ENCODE measurements at places on chromosomes 6 and 20.
A peak's percentile ranks its signal among the peaks of the same experiment; 100 is the strongest.

DNA sequence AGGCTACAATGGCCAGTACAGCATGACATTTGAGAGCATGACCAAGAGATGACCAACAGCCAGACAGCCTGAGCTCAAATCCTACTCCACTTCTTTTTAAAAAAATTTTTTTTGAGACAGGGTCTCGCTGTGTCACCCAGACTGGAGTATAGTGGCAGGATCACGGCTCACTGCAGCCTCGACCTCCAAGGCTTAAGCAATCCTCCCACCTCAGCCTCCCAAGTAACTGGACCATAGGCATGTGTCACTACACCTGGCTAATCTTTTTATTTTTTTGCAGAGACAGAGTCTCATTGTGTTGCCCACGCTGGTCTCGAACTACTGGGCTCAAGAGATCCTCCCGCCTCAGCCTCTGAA lies 42.9 kb downstream of the NOL4L start:
- DNase-seq: no peak

- no peak for DNase-seq
Measured at GRCh38 chr6:40713002-40713719, 126.0 kb upstream of the LRFN2 start.

DNA sequence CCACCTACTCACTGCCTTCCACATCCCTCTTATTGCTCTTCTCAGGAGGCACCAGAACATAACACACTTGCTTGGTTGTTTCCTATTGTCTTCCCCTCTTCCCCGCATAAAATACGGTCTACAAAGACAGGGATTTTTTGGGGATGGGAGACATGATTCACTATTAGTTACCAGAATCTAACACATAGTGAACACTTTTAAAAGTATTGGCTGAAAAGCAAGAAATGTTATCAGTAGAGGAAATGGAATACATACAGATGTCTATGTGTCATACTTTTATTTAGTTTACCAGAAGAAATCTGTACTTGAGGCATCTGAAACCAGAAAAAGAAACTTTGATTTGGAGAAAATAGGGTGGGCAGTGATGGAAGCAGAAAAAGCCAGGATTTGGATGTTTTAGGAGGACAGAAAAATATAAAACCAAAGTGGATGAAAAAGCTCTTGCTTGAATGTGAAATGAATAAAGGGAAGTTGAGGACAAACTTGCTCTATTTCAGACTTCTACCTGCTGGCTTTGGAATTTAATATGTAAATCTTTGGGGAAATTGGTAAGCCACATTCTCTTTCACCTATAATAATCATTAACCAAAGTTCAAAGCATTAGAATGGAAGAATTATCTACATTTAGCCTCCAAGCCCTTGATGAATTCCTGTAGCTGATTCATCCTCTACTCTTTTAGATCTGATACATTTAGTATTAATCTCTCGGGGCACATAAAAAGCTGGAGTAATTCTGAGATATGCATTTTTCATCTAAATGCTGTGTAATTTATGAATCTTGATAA lies 82.6 kb downstream of the DOK5 start:
- DNase-seq: no peak

GRCh38 chr6:167275001-167275400 lies 16.1 kb upstream of the UNC93A start:
- DNase-seq: no peak

- DNase-seq: no peak
Measured at GRCh38 chr20:58590679-58591473, 60.2 kb upstream of the STX16 start.

- no peak for DNase-seq
Measured at GRCh38 chr6:113857556-113858479, 673 bp downstream of the MARCKS start.

DNA sequence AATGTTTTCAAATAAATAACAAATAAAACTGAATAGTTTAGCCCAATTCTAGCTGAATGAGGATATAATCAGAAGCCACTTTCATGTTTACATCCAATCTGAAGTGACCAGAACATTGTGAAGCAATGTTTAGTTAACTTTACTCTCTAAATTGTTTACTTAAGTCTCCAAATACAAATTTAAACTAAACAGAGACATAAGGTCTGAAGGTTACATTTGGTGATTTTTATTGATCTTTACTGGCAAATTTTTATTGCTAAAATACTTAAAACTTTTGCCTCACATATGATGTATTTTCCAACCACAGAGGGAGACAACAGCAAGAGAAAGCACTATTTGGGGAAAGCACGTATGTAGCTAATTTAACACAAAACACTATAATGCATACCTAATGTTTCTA lies 106.8 kb upstream of the THEMIS start:
- DNase-seq: no peak

- no peak for DNase-seq
Measured at GRCh38 chr6:11341867-11342266, 109.4 kb upstream of the NEDD9 start.

GRCh38 chr6:107556082-107556481 lies 66.2 kb downstream of the SOBP start:
- no peak for DNase-seq

DNA sequence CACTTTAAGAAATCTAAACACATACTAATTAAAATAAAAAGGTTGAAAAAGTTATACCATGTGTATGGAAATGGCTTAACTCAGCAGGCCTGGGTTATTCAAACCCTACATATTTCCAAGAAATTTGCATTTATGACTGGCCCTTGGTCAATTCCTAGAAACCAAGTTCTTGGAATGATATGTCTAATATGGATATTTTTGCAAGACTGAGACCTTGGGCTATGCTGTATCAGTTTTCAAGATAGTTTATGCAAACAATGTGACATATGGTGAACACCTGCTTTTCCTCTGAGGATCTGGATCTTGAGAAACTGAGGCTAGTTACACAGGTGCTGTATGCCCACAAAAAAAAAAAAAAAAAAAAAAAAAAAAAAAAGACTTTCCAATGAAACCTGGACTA lies 536.9 kb upstream of the HS3ST5 start:
- no peak for DNase-seq

DNA sequence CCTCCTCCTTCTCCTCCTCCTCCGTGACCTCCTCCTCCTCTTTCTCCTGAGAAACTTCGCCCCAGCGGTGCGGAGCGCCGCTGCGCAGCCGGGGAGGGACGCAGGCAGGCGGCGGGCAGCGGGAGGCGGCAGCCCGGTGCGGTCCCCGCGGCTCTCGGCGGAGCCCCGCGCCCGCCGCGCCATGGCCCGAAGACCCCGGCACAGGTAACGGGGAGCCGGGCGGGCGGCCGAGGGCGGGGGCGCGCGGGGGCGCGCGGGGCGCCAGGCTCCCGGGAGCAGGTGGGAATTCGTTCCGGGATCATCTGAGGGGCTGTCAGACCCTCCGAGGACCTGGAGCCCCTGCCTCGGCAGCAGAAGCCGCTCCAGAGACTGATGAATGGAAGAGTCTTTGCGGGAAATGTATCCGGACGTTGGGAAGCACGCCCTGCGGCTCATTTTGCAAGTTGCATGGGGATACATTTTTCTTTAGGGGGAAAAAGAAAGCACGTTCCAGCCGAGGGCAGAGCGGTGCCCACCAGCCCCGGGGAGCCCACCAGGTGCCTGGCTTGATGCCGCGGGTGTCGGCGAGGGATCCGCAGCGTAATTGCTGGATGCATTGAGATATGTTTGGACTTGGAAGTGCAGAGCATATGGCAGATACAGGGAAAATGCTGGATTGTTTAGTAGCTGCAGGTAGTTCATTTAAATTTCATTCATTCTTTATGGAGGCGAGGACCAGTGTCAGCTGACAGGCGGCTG lies 394 bp downstream of the MYB start:
- DNase-seq: peak; percentile 6

DNA sequence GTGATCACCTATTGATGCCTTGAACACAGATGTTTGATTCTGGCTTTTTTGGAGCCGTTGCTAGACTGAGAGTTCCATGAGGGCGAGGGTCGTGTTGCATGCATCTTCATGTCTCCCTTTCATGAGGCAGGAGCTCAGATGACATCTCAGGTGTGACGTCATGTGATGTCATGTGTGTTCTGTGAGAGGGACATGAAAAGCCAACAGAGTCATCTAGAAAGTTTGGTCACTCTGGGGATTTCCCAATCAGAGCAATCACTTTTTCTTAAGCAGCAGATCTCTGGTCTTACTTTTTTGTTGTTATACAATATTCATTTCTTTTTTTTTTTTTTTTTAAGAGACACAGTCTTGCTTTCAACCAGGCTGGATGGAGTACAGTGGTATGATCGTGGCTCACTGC lies 411.8 kb downstream of the PREX1 start:
- DNase-seq: no peak

- no peak for DNase-seq
Measured at GRCh38 chr6:337805-338368, 45.6 kb downstream of the DUSP22 start.

DNA sequence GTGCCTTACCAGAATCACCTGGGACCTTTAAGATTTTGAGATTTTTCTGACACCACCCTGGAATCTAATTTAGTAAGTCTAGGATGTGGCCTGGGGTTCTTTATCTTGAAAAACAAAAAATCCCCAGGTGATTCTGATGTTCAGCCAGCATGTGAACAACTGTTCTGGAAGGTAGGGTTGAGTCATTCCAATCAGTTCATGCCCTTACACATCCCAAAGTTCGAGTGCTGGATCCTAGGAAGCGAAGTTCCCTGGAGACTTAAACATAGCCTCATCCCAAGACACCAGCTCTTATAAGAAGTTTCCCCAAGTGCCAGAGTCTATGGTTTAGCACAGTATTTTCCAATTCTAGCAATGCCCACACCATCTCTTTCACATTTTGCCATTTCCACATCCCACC lies 6.3 kb upstream of the TSHZ2 start:
- DNase-seq: no peak

DNA sequence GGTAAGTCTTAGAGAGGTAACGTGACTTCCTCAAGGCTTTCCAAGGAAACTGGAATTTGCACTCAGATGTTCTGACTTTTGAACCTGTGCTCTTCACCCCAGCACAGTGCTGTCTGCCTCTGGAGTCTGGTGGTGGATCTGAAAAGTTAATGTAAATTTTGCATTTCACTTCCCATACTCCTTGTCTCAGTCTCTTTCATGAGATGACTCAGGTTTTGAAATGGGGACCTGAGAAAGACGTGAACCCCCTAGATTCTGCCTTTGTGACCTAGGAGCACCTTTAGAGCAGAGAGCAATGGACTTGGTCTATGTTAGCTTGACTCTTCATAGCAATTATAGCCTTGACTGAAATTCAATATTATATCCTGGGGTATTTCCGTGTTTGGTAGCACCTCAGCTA lies 223.0 kb downstream of the QKI start:
- no peak for DNase-seq

DNA sequence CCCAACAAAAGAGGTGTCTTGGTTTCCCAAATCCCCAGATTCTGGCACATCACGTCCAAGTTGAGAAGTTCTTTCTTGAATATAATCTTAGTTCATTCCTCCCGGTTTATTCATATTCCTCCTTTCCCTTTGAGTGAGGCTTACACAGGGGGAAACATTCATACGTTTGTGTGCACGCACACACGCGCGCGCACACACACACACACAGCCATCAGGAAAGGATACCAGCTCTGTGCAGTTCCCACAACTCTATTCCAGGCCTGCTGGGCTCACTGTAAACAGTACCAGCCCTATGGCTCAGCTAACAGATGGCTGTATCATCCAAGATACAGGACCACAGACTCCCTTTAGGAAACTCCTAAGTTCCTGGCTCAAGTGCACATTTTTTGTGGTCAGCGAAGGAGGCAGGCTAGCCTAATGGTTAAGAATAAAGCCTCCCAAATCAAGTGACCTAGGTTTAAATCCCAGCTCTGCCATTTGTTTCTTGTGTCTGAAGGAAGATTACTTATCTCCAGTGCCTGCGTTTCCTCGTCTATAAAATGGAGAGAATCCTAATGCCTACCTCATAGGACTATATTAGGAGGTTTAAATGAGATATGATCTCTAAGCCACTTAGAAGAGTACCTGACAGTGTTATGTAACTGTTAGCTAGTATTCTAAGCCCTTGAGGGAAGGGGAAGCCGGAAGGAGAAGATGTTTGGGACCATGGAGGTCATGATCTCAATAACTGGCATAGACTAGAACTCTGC lies 3.7 kb upstream of the TAF8 start:
- no peak for DNase-seq

- no peak for DNase-seq
Measured at GRCh38 chr6:3489027-3489757, 32.3 kb upstream of the SLC22A23 start.

DNA sequence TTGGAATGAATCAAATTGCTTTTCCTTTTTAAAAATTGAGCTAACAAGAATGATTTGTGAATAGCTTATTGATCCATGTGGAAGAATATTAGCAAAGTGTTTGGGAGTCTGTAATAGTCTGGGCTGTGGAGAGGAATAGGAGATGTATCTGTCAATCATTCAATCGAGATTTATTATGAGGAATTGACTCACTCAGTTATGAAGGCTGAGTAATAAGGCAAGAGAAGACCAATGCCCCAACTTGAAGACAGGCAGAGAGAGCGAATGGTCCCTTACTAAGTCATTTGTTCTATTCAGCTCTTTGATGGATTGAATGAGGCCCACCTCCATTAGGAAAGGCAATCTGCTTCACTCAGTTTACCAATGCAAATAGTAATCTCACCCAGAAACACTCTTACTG lies 403.0 kb downstream of the CD83 start:
- DNase-seq: no peak

DNA sequence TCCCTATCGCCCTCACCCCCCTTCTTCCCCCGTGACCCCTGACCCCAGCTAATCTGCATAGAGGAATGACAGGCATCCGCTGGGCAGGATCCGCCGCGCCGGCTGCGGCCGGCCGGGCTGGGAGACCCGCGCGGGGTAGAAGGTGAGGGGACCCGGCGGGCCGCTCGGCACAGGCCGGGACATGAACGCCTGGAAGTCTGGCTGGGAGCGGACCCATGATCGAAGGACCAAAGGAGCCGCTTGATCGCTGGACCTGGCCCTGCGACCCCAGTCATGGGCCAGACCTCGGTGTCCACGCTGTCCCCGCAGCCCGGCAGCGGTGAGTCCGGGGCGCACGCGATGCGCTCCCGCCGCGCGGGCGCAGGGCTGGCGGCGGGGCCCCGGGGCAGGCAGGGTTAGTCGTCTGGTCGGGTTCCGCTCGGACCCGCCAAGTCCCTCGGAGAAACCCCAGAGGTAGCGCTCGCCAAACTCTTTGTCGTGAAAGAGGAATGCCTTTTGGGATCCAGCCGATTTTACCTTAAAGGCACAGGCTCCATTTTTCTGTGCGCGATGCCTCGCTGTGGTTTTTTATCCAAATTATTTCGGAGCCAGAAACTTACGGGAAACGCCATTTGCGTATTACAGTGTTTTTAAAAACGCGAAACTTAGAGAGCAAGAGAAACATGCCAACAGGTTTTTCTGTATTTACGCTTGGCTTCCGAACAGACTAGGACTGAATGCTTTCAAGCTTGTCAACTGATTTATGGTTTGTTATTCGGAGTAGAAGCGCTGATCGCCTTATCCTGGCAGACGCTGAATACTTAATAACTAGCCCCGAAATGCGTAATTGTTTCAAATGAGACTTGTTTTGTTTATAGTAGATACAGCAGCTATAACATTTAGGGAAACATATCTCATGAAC lies at the start of gene PHACTR2:
PHACTR2 (plus strand) TSS at position 75 of the 901 bp plus-strand sequence; CDS start at position 274, 199 bp downstream.
- peak; percentile 16 for DNase-seq

DNA sequence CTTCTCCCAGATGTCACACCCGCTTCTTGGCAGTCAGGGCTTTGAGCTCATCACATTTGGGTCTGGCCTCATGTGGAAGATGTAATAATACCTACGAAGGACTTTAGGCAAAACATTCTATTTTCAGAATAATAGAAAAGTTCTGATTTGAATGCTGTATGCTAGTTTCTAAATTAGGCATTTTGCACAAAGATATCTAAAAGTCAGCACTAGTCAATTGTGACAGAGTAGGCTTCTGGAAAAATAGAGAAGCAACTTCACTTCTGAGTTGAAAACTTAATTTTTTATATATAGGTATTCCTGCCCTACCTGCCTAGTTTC lies 38.3 kb upstream of the CD2AP start:
- no peak for DNase-seq
